ENCODE measurements at places on chromosomes 4 and X. TPM values are rescaled to one million over a fixed set of nuclear protein-coding genes. Genes with fewer than 3 reads are reported as not detected.

Gene ZNF827
- 38.2 TPM for polyA plus RNA-seq

Gene BEX1
- 53.1 TPM for polyA plus RNA-seq

Gene CETN2
- 130 TPM for polyA plus RNA-seq

Gene GPR119
- polyA plus RNA-seq, result not detected

Gene TRAPPC2
- polyA plus RNA-seq, result 25.8 TPM

Gene HSPA4L
- 15.5 TPM for polyA plus RNA-seq

Gene UGT2B11
- 1.4 TPM for polyA plus RNA-seq

Gene PRDM8
- 1.9 TPM for polyA plus RNA-seq

Gene HNRNPD
- polyA plus RNA-seq, result 574 TPM

Gene FAM53A
- polyA plus RNA-seq, result 2.8 TPM

Gene PDHA2
- polyA plus RNA-seq, result not detected

Gene RAB28
- polyA plus RNA-seq, result 30.0 TPM

Gene RAB39B
- polyA plus RNA-seq, result 3.0 TPM

Gene NR3C2
- 14.4 TPM for polyA plus RNA-seq

Gene C4orf50
- polyA plus RNA-seq, result not detected

Gene EDNRA
- polyA plus RNA-seq, result 67.9 TPM

Gene MSANTD1
- 0.64 TPM for polyA plus RNA-seq

Data from renal cortex interstitium (tissue), 15 donors.